Esophagus squamous epithelium (tissue), 5 donors: ENCODE measurements at places on chromosomes 7 and 10.

GRCh38 chr10:34433241-34434076, 381.6 kb downstream of the PARD3 start:
- DNase-seq: no peak

DNA sequence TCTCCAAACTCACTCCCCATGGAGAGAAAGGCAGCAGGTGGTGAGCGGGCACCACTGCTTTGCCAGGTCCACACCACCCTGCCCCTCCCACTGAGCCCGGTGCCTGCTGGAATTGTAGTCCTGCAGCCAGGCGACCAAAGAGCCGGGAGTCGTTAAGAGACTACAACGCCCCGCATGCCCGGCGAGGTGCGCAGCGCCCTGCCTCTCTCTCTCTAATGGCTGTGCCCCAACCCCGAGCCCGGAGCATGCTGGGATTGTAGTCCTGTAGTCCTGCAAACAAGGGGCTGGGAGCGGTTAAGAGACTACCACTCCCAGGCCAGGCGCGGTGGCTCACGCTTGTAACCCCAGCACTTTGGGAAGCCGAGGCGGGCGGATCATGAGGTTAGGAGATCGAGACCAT, 8.1 kb upstream of the ZNF727 start:
- DNase-seq: no peak

DNA sequence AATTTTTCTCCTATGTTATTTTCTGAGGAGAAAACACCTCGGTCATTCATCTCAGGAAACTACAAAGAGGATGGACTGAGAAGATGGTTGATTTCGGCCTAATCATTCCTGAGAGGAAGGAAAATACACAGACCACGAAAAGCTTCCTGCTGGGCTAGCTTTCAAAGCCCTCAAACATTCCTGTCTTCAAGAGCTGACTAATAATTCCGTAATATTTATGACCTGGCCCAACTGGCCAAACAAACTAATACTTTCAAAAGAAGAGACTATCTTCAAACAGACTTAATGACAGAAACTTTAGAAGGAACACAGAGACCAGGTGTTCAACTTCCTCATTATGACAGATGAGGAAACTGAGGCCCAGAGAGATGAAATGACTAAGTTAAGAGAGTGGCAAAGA, 215.1 kb upstream of the FRMD4A start:
- DNase-seq: no peak

DNA sequence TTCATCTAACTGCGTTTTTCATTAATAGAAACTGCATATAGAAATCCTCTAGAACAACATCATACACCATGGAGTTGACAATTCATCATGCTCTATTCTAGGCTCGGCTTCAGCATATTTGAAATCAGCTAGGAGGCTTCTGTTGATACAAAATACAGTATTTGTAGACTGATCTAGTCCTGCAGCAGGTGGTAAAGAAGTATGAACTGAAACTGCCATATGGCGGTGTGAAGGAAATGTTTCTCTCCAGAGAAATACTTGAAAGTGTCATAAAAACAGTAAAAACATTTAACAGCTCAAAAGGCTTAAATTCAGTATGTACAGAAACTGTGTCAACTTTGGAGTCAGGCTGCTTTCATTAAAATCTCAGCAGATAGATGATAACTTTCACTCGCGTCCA, 32.0 kb upstream of the MYO3A start:
- no peak for DNase-seq

GRCh38 chr10:17984056-17984455, 32.3 kb downstream of the SLC39A12 start:
- DNase-seq: no peak

DNA sequence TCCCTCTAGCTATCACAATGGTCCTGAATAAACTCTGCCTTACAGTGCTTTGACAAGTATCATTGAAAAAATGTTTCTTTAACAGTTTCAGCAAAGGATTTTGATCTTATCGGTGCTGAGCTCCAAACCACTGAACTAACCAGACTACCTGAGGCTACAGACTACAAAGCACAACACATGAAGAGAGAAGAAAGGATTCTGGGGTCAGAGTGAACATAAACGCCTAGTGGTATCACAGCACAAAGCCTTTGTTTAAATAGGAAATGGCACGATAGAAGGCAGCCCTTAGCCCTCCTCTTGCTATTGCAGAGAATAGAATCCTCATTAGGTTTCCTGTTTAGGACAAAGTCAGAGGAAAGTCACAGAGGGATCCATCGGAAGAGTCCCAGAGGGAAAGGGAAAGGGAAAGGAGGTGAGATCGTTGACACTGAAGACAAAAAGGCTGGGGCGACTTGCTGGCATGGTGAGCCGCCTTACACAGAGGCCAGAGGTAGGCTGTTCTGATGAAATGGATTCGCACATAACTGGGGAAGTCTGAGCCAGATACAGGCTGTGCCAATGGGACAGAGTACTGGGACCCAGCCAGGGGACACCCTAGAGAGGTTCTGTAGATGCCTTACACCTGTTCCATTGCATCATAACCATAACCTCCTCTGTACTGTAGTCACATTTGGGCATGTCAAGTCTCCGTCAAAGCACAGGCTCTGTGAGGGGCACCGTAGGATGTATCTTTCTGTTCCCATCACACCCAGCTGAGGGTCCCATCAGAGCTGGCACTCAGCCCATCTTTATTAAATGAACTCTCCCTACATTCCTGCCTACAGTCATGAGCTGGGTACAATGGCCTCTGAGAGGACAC, 71.5 kb downstream of the XPNPEP1 start:
- no peak for DNase-seq

DNA sequence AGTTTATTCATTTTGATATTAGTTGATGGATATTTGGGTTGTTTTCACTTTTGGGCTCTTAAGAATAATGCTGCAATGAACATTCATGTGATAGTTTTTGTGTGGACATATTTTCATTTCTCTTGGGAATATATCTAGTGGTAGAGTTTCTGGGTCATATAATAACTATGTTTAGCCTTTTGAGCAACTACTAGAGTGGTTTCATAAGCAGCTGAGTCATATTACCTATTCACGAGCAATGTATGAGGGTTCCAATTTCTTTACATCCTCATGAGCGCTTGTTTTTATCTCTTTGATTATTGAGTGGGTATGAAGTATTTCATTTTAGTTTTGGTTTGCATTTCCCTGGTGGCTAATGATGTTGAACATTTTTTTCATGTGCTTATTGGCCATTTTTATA, 182.6 kb downstream of the PON1 start:
- no peak for DNase-seq

DNA sequence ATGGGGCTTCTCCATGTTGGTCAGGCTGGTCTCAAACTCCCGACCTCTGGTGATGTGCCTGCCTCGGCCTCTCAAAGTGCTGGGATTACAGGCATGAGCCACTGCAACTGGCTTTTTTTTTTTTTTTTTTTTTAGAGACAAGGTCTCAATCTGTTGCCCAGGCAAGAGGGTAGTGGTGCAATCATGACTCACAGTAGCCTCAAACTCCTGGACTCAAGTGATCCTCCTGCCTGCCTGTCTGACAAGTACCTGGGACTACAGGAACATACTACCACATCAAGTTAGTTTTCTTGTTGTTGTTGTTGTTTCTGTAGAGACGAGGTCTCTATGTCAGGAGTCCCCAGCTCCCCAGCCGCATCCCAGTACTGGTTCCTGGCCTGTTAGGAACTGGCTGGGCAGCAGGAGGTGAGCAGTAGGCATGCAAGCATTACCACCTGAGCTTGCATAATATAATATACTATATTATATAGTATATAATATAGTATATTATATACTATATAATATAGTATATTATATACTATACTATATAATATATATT, 55.7 kb downstream of the TPK1 start:
- DNase-seq: no peak

DNA sequence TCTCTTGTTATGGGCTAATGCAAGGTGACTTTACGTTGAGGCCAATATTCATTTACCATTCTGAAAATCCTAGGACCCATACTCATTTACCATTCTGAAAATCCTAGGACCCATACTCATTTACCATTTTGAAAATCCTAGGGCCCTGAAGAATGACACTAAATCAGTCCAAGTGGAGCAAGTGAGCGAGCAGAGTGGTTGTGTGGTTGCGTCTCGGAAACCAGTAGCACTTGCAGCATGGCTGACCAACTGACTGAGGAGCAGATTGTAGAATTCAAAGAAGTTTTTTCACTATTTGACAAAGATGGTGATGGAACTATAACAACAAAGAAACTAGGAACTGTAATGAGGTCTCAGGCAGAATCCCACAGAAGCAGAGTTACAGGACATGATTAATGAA, 6.9 kb downstream of the SAR1A start:
- no peak for DNase-seq

- no peak for DNase-seq
Observed at GRCh38 chr10:30190577-30191552, 131.5 kb upstream of the JCAD start.

DNA sequence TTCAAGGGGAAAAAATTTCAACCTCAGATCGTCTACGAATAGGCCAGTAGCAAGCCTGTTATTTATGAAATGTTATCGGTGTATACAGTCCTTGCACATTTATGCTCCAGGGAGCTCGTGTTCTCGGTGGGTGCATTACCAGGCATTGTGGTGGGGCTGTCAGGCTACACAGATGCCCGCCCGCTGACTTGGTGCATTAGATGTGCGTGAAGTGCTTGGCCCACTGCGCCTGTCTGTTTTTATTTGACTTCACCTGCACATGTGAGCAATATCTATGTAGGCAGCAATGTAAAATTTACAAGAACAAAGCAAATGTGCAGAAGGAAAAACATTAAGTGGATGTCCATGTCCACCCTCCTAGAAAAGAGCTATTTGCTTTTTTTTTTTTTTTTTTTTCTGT, 2.8 kb downstream of the FOXK1 start:
- no peak for DNase-seq

DNA sequence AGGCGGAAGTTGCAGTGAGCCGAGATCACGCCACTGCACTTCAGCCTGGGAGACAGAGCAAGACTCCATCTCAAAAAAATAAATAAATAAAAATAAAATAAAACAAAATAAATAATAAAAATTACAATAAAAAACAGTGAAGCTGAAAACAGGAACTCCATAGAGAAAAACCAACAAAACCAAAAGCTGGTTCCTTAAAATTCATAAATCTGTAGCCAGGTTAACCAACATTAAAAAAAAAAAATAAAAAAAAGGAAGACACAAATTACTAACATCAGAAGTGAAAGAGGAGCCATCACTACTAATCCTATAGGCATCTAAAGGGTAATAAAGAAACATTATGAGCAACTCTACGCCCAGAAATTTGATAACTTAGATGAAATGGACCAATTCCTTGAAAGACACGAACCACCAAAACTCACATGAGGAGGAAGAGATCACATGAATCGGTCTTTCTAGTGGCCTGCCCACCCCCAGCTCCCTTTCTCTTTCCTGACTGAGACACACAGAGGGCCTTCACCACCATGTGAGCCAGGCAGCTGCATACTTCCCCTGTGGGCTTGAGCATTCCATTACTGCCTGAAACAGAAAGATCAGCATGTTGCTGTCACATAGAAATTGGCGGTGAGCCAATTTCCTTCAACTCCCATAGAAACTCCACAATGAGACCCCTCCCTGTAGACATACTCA, 208.7 kb downstream of the MAD1L1 start:
- DNase-seq: no peak

- DNase-seq: no peak
Observed at GRCh38 chr7:92295391-92295790, 49.6 kb downstream of the ANKIB1 start.

DNA sequence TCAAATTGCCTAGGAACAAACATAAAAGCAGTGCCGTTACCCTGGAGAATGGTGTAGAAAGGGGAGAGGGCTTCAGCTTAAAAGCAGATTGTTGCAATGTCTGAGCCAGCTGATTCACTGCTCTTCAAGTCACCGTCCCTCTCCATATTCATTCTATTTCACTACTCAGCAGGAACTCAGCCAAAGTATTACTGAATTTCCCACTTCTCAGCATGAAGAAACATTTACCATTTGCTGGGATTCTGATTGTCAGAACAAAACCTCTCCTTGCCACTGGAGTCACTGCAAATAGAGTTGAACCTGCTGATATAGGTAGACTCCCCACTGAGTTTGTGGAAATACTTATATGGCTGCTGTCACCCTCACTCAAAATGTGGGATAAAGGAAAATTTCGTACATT, 71.7 kb downstream of the PPP1R17 start:
- DNase-seq: no peak

DNA sequence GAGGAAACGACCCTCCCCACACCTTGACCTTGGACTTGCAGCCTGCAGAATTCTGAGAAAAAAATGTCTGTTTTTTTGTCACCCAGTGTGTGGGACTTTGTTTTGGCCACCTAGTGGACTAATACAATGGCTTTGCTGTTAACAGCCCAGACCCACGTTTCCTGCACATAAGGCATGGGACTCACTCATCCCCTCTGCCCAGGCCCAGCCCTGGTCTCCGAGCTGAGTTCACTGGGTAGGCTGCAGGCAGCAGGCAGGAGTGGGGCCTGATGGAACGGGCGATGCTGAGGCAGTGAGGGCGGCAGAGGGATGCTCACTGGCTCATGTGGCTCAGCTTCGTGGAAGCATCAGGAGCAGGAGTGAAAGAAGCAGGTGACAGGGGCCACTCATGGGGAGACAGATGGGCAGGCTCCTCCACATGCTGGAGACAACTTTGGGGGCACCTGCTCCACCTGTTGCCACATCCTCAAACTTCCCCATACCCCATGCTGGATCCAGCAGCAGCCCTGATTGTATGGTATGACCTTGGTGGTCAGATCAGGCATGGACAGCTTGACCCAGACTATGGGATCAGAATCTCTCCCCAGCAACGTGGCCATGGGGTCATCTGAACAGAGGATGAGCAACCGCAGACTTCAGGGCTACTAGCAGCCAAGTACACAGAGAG, 65.8 kb upstream of the ANTXRL start:
- DNase-seq: no peak

- DNase-seq: no peak
Observed at GRCh38 chr7:68433462-68434070, 1164.7 kb upstream of the AUTS2 start.

DNA sequence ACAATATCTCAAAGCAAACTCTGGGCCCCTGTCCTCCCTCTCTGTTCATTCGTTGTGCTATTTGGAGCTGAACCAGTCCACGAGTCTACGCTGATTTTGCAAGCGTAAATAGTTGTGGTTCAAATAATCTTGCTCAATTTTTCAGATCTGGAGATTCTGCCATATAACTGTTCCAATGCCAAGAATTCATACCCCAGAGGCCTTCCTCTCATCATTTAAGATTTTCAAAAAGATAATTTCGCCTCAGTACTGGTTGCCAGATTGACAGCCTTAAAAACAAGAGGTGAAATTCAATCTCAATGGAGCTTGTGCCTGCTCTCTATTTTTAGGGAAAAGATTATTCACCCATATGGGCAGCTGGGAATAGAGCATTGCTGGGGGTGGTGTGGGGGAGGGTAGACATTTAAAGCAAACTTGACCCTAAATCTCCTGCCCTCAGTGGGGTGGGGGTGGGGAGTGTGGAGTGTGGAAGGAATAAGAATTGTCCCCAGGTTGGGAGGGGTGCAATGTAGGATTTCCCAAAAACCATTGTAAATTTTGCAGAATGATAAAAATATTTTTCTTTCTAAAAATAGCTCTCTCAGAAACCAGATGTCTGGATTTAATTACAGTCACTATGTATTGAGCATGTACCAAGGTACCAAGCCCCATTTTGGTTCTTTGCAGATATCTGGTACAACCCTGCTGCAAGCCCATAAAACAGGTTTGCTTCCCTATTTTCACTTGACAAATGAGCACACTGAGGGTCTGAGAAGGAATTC, 104.7 kb upstream of the EEPD1 start:
- DNase-seq: no peak

- DNase-seq: no peak
Observed at GRCh38 chr7:16684935-16685334, 39.0 kb downstream of the BZW2 start.

- no peak for DNase-seq
Observed at GRCh38 chr10:92734301-92734700, 44.5 kb downstream of the HHEX start.

- no peak for DNase-seq
Observed at GRCh38 chr7:95904099-95904498, 131.7 kb downstream of the DYNC1I1 start.
